ENCODE measurements at places on chromosomes 4 and X.

- no peak for DNase-seq
Measured at GRCh38 chrX:140318296-140318695, 186.6 kb downstream of the SOX3 start.

- peak; percentile 89 for DNase-seq
Measured at GRCh38 chrX:54357414-54358377, at the start of gene WNK3. WNK3 (minus strand) TSS chrX:54358046.

GRCh38 chr4:39498727-39499020 is 28.6 kb downstream of the UGDH start:
- no peak for DNase-seq

GRCh38 chr4:25489253-25489797 is 112.3 kb downstream of the ANAPC4 start:
- DNase-seq = no peak

DNA sequence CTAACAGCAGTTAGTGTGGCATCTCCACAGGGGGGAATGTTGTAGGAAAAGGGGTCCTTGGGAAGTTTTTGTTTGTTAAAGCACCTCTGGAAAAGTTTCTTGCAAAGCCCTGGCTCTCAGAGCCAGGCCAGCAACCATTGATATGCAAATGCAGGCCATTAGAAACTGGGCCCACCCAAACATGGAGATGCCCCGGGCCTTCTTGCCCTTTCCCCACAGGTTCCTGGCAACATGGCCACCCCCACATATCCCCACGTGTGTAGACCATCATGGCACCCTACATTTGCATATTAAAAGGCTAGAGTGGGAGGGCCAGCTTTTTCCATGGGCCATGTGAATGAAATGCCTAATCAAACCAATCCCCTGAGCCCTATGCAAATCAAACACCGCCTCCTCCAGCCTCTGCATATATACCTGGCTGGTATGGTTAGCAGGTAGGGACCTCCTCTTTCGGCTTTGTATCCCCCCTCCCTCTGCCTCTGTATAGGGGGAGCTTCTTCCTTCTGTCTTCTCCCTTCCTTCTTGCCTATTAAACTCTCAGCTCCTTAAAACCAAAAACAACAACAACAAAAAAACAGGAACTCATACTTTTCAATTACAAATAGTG is 44.0 kb upstream of the ZCCHC13 start:
- no peak for DNase-seq

All from NCI-H2107 (cell line).